ENCODE measurements at places on chromosomes 2 and 18.

- DNase-seq = peak; percentile 51
Measured at GRCh38 chr18:13266218-13267100, 47.9 kb downstream of the LDLRAD4 start.

- peak; percentile 61 for DNase-seq
Measured at GRCh38 chr2:27854229-27854862, 35.8 kb downstream of the RBKS start.

GRCh38 chr2:202133909-202134265 is 60.8 kb downstream of the KIAA2012 start:
- DNase-seq = no peak

GRCh38 chr2:197464175-197464574 is 10.8 kb downstream of the COQ10B start:
- no peak for DNase-seq

DNA sequence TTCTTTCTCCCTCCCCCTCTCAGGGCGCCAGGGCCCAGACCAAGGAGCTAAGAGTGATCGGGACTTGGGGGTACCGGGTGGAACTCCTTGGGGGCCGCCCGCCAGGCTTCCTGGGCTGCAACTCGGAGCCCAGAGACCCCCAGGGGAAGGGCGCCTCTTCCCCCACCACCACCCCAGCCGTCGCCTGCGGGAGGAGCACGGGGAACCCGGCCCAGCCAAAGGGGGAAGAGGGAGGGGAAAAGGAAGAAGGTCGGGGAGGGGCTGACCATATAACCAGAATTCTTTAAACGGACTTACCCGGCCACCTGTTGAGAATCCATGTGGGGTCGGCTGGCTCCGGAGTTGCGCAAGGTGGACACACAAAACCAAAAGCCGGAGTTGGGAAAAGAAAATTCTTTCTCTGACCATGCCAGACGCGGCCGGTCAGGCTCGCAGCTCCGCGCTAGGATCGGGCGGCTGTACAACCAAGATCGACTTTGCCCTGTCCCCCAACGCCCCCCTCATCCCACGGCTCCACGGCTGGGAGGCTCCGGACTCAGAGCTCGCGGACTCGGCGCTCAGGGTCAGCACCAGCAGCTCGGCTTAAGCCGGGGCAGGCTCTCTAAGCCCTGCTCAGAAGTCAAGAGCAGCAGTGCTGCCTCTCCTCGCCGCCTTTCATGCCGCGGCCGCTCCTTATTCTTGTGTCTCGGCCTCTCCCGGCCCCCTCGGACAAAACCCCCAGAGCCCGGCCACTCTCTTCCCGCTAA is 6.3 kb upstream of the SIX3 start:
- no peak for DNase-seq

GRCh38 chr2:77144772-77145171 is 377.4 kb downstream of the LRRTM4 start:
- DNase-seq = no peak

GRCh38 chr2:169300636-169301530 is 61.5 kb downstream of the LRP2 start:
- no peak for DNase-seq

- DNase-seq = no peak
Measured at GRCh38 chr2:62569907-62570841, 64.2 kb upstream of the TMEM17 start.

DNA sequence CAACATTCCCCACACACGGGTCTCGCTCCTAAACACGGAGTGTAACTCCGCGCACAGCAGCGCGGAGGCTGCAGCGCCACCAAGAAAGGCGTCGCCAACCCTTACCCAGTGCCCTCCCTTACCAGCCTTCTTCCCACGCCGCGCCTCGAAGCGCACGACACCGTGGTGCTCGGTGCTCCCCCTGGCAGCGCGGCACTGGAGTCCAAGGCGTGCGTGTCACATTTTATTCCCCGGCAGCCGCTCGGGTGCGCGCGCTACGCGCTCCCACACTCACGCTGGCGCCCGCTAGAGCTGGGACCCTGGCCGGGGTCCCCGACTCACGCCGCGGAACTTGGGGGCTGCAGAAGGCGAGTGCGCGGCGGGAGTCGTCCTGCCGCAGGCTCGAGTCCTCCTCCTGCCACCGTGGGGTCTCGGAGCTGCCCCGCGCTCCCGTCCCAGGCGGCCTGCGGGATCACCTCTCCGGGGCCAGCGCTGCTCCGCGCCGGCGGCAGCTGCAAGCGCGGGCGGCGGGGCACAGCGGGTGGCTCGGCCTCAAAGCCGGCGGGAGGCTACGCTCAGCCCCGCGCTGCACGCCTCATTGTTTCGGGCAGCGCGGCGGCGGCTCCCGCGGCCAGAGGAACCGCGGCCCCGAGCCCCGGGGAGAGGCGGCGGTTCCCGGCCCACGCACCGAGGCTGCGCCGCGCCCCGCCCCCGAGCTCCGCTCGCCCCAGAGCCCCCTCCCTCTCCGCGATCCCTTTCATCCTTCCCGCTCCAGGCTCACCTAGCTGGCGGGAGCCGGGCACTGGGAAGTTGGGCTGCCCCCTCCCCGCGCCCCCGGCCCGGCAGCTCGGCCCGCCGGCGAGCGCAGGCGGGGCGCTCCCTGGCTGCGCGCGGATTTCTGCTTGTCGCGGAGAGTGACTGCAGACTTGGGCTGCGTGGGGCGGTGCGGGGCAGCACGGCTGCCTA is at the start of gene ST6GAL2:
Gene ST6GAL2, minus strand, starts transcription at position 197 of the 945 bp plus-strand sequence. CDS start 42,190 bp downstream, outside the sequence.
- no peak for DNase-seq

DNA sequence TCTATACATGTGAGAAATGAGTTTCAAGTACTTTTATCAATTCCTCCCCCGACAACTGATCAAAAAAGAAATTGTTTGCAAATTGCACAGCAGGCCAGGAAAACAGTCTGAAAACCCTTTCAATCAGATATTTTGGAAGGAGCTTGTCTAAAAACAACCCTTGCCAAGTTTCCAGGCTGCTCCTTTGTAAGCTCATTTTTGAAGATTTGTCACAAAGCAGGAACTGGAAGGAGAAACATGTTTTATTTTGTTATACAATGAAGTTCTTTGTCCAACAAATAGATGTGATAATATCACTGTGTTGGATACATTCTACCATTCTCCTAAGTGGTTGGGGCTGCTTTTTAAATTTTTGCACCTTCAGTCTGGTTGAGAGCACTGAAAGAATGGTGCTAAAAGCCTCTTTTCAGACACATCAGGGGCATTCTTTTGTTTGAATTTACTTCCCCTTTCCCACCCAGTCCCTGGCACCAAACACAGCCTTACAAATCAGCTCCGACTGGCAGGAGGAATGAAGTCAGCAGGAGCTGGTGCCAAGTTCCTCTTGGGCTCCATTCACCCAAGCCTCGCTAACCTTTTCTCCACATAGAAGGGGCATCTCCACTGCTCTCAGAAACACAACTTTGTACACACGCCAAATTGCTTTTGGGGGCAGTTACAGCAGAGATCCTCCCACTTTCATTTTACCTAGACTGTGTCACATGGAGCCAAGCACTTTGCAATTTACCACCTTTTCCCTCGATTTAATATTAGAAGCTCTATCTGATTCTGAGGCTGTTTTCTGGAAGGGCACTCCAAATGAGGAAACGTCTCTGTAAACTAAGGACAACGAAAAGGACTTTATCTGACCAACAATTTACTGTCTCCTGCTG is 88.0 kb downstream of the C1D start:
- peak; percentile 40 for DNase-seq

DNA sequence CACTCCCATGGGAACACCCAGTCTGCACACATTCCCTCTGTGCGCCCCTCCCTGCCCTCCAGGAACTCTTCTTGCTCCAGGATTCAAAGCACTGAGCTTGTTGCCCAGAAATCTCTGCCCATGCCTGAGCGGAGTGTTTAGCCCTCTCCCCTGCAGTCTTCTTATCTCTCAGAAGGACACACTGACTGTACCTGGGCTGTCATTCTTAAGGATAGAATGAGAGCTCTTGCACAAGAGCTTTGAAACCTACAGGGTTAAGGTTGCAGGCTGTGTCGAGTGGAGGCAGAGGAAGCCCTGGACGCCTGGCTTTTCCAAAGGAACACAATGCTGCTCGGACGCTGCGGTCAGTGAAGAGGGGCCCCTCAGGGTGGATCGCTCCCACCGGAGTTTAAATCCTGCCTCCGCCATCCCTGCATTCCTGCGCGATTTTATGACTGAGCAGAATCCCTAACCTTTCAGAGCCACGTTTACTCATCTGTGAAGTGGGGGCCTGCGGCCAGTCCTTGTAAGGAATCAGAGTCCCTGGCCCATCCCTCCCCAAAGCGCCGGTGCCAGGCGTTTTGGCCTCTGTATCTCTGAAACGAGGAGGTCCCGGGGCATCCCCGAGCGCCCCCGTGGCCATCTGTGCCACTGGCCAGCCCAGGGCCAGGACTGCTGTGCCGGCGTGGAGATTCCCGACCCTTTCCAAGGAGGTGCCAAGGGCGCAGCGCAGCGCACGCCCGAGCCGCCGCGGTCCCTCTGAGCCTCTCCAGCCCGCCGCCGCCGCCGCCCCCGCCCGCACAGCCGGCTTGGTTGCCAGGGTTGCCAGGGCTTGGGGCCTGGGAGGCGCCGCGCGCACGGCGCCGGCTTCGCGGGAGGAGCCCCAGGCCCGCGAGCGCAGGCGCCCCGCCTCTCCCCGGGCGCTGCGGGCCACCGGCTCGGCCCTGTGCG is 58.9 kb downstream of the FAM168B start:
- no peak for DNase-seq

- no peak for DNase-seq
Measured at GRCh38 chr2:223937535-223937934, 7.6 kb downstream of the WDFY1 start.

- no peak for DNase-seq
Measured at GRCh38 chr2:208064220-208064961, 39.1 kb upstream of the PLEKHM3 start.

DNA sequence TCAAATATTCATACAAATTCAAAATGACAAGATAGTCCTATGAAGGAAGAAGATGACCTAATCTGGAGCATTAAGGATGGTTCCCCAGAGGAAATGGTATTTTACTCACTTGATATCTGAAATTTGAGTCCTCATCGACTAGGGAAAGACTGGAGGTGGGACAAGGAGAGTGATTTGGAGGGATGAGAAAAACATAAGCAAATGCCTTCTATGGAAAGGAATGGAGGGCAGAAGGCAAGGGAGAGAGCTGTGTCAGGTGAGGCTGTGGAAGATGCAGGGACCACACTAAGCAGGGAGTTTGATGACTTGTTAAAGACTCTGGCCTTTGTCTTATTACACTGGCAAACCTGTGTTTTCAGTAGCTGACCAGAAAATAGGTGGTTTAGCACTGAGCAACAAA is 38.4 kb downstream of the CALCRL start:
- no peak for DNase-seq

DNA sequence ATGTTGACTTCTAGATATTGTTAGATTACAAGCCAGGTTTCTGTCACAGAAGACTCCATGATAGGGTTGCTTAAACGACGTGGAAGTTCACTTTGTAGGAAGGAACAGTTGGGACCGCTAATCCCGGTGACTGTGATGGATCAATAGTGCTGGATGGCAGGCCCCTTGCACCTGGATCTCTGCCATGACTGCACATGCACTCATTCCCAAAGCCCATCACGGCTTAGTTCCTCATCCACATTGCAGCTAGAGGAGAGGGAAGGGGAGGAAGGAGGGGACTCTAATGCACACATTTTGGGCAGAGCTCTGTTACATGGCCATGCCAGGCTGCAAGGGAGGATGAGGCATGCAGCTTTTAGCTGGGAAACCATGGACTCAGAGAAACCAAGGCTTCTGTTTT is 773.7 kb upstream of the RAB6C start:
- no peak for DNase-seq

DNA sequence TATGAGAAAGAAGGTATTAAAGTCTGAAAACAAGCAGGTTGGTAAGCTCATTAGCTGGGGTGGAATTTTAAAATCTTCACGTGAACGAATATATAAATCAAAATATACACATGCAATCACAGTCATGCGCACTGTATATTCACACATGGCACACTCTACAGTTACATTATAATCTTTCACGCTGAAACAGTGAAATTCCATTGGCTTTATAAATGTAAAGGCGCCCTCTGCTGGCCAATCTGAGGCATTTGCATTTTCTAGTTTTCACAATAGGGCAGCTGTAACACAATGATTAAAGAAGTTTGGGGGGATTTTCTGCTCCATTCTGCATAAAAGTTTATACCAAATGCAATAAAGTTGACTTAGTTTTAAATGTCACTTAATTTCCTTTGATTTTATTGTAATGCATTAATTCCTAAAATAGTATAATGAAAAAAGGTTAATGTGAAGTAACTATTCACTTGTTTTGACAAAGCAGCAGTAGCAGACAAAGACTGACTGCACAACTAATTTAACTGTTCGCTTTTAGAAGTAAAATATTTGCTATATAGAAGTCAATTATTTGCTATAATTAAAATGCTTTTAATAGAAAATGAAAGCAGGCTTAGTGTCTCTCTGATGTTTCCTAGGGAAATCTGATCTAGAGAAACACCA is 17.2 kb downstream of the IFIH1 start:
- DNase-seq = peak; percentile 60

DNA sequence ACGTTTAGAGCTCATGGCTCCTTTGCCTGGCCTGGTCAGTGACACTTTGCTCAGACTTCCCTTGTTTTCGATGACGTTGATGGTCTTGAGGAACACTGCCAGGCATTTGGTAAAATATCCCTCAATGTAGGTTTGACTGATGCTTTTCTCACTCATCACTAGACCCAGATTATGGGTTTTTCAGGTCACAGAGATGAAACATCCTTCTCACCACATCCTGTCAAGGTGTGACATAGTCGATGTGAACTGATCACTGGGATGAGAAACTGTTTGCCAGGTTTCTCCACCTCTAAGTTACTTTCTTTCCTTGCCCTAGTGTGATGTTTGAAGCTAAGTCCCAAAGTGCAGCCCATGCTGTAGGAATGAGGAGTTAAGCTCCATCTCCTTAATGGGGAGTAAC is 81.5 kb downstream of the AFF3 start:
- no peak for DNase-seq

- DNase-seq = no peak
Measured at GRCh38 chr2:65661980-65662653, 229.7 kb upstream of the SPRED2 start.

GRCh38 chr2:61438670-61439069 is 32.2 kb downstream of the USP34 start:
- no peak for DNase-seq

GRCh38 chr2:190052307-190052706 is 10.2 kb downstream of the MSTN start:
- DNase-seq = no peak

DNA sequence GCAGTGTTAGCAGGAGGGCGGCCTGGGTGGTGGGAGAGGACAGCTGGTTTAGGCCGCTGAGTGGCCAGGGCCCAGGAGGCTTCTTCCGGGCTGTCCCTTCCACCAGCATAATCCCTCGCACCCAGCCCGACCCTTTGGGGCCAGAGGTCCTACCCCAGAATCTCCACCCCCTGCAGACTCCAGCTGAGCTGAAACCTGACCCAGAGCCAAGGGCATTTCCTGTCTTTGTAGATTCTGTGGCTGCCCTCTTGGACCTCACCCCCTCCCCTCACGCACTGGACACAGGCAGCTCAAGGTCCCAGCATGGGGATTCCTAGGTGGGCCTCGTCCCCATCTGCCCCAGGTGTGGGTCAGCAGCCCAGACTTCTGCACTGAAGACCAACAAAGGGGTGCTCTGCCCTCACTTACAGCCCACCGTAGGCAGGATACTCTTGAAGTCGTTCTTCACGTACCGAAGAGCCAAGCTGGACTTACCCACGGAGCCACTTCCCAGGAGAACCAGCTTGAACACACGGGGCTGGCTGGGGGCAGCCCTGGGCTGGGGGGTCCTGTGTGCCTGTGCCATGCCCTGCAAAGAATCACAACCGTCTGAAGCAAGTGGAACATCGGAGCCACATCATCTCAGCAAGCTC is 4.8 kb downstream of the RAB17 start:
- DNase-seq = no peak

- peak; percentile 38 for DNase-seq
Measured at GRCh38 chr2:209960676-209961630, 41.5 kb upstream of the RPE start.
